ENCODE measurements at places on chromosomes 2 and 18. TPM values are rescaled to one million over a fixed set of nuclear protein-coding genes. Genes with fewer than 3 reads are reported as not detected.

The PIEZO2 gene
- total RNA-seq, result 4.1 TPM

The CNRIP1 gene
- total RNA-seq, result 3.6 TPM

The SAG gene
- not detected for total RNA-seq

The ESPNL gene
- total RNA-seq, result 3.9 TPM

The CREG2 gene
- not detected for total RNA-seq

DNA sequence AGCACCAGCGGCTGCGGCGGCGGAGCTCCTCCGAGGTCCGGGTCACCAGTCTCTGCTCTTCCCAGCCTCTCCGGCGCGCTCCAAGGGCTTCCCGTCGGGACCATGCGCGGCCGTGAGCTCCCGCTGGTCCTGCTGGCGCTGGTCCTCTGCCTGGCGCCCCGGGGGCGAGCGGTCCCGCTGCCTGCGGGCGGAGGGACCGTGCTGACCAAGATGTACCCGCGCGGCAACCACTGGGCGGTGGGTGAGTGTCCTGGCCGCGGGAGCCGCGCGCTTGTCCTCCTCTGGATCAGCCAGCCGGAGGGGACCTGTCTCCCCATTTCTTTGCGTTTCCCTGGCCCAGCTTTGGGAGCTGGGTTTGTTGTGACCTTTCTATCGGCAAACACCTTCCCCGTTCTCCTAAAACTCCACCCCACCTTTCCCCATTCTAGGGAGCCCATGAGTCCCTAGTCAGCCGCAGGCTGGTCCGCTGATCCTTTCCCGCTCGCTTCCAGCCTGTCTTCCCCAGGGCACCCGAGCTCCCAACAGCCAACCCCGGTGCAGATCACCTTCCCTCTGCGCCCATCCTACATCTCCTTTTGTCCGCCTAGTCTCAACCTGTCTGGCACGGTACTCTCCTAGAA lies 316 bp downstream of the GRP start:
- DNase-seq, result no peak

Measured in prostate gland (tissue), 2 donors.